Stimulated activated CD4-positive, alpha-beta T cell treated with anti-CD3 and anti-CD28 coated beads, Interleukin-4, amount 100 ng/mL, for 1 hour (primary cell): ENCODE measurements at places on chromosomes 13 and 19.

DNA sequence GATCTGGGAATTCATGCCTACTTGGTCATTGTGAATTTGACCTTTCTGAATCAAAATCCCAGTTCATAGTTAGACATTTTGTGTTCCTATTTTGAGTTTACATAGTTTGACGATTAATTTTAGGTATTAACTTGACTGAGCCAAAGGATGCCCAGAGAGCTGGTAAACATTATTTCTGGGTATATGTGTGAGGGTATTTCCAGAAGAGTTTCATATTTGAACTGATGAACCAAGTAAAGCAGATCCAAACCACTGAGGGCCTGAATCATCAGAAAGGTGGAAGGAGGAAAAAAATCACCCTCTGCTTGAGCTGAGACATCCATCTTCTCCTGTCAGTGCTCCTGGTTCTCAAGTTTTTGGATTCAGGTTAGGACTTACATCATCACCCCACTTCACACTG, 116.6 kb downstream of the CYSLTR2 start:
- no peak for DNase-seq

DNA sequence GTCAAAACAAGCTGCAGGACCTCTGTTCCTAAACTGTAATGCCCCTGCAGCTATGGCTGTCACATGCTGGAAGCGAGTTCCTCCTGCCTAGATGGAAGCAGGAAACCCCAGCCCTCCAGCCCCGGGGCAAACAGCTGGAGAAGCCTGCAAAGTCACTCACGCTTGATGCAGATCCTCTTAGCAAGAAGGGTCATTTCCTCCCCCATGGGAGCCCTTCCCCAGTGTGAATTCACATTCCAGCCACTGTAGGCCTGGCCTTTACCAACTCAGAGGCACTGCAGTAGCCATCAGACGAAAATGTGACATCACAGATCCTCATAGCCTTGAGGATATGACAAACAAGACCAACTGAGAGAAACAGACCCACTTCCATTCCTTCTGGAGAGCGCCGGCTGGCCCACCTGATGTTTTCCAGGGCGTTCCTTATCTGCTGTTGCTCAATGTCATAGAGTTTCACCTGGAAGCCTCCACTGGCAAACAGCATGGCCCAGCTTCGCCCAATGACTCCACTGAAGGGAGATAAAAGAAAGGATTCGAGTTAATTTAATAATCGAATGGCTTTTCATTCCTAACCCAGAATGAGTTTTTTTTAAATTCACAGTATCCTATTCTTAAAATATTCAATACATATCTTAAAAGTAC, 13.5 kb downstream of the CRYL1 start:
- DNase-seq: no peak

GRCh38 chr19:27824108-27824507, 1388.8 kb downstream of the UQCRFS1 start:
- no peak for DNase-seq

- DNase-seq: no peak
These were observed 75.9 kb downstream of the FRY start for GRCh38 chr13:32107474-32107873.

DNA sequence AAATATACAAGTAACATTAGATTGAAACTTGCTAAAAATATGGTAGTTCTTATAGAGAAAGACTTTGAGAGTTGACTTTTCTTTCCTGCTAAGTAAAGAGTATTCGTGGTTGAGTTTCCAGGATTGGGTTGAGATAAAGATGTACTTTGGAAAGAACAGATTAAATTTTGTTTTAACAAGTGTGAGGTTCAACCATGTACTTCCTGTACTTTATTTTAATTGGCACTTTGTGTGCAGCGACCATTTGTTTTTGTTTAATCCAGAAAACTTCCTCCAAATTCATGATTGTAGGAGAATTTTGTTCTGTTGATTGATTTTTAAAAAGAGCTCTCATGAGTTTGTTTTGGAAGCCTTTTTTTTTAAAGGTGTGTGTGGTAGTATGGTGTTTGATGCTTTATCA, 46.9 kb downstream of the PAN3 start:
- no peak for DNase-seq

GRCh38 chr13:74487091-74487722, 353.0 kb upstream of the KLF12 start:
- no peak for DNase-seq

GRCh38 chr13:99434258-99434788, 66.9 kb upstream of the TM9SF2 start:
- peak; percentile 70 for DNase-seq

DNA sequence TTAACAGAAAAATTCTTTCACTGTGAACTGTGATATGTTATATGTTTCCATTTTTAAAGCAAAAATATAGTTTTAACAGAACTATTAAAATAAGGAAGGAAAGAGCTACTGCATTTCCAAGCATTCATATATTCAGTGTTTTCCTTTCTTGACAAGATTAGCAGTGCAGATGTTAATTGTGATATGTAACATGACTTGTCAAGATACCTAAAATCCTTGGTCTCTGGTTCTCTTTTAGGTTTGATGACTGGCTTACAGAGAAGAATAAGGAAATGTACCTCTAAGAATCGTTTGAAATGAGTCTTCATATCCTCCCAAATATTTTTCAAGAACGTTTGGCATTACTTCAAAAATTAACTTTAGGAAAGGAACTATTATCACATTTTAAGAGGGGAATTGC, 907.2 kb downstream of the PCDH9 start:
- DNase-seq: no peak

DNA sequence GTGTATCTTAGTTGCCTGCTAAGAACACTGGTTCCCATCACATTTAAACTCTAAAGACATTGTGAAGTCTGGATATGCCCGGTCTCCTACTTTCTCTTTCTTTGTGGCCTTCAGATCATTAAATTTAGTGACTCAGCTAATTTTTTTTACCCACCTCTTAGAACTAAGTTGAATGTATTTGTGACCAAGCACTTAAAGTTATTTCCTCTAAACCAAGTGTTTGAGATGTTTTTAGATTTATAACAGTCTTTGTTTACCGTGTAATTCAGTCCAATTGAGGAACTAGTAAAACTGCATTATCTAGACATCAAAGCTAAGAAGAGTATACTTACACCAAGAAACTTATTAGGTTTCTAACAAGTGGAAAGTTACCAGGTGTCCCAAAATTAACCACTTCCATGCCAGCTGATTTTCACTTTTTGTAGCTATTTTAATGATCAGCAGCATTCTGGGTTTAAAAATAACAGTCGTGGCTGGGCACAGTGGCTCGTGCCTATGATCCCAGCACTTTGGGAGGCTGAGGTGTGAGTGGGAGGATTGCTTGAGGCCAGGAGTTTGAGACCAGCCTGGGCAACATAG, 53.1 kb downstream of the ARHGAP35 start:
- no peak for DNase-seq

DNA sequence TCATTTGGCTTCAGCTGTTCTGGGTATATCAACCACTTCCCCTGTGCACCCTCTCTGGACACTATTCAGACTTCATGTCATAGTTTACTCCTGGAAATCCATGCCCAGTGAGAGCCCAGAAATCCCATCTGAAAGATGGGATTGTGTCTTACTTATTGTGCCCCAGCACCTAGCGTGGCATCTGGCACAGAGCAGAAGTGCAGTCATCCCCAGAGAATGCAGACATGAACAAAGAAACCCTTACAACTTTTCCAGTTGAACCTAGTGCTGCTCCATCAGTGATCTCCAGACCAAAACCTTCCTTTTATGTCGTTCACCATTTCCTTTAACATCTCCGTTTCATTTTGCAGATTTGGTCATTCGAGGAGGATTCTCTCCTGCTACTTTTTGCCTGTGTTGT, 60.6 kb downstream of the MBNL2 start:
- no peak for DNase-seq
